ENCODE measurements at places on chromosomes 3 and 15.
A peak's percentile ranks its signal among the peaks of the same experiment; 100 is the strongest.

GRCh38 chr3:30598668-30599545, 7.5 kb upstream of the TGFBR2 start:
- no peak for DNase-seq

DNA sequence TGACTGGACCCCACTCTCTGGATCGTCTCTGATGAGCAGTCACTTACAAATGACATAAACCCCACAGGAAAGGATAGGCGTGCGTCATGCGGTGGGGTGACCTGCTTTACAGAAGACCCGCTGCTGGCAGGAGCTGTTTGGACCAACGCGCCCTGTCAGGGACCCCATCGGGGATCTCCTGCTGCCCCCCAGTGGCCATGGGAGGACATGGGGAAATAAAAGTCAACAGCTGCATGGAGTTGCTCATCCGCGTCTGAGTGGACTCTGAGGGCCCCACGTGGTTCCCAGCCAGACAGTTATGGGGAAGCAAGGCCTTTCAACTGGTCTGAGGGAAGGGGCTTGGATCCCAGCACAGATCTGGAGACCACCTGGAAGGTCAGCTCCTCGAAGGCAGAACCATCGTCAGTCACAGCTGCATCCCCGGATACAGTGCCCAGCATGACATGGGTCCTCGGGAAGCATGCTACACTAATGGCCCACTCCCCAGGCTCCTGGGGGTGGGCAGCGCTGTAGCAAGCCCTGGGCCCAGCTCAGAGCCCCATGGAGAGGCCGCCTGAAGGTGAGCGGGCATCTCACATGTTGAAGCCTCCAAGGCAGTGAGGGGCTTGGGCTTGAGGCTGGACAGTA, 32.1 kb downstream of the PTH1R start:
- peak; percentile 80 for DNase-seq

- DNase-seq, result no peak
Measured at GRCh38 chr15:34808016-34808415, 12.7 kb upstream of the ACTC1 start.

DNA sequence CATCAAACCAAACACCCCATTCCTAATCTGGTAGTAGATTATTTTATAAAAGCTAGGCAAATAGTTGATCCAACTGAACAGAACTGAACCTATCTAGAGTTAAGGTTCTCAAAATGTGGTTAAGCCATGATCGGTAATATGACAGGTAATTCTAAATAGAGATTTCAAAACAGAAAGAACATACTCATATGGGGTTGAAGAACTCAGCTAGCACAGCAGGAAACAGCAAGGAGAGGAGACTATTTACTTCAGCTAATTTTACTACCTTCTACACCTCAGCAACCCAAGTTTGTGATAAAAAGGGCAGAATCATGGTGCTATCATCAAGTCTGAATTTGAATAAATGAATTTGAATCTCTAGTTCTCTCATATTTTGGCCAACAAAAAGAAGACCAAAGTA, 11.8 kb downstream of the CD47 start:
- no peak for DNase-seq

- DNase-seq, result no peak
Measured at GRCh38 chr3:125236331-125236903, 23.9 kb upstream of the SLC12A8 start.

All from DMS53 (cell line).